Stimulated activated CD8-positive, alpha-beta memory T cell treated with anti-CD3 and anti-CD28 coated beads, Interleukin-4, amount 100 ng/mL, for 1 hour (primary cell): ENCODE measurements at places on chromosomes 2 and 18.

GRCh38 chr2:61343141-61343540 lies 127.7 kb downstream of the USP34 start:
- DNase-seq: no peak

DNA sequence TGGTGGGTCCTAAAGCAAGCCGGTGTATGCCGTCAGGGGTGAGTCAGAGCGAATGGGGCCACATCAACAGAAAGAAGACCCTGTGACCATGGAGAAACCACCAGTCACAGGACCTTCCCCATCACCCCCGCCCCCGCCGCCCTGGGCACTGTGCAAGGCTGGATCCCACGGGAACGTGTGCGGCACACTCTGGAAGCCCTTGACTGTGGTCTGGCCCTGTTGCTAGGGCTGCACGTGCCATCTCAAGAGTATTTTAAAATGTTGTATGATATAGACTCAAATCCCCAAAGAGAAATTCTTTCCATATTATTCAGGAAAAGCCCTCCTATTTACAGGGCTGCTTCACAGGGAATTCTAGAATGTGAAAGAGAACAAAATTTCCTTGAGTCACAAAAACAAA lies 174.8 kb downstream of the BCL2 start:
- DNase-seq: no peak

DNA sequence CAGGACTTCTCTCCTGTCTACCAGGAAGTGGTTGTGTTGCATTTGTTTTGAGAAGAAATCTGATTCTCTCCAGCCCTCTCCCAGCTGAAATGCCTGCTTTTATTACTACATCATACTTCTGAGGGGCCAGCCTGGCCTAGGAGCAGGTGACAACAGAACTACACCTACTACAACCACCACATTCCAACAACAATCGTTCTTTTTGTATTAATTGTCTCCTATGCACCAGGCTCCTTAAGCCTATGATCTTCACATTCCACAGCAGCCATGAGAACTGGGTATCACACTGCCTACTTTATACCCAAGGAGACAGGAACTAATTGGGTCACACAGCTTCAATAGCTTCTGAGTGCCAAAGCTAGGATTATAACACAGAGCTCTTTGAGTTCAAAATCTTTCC lies 167.7 kb downstream of the TDRD15 start:
- DNase-seq: no peak

DNA sequence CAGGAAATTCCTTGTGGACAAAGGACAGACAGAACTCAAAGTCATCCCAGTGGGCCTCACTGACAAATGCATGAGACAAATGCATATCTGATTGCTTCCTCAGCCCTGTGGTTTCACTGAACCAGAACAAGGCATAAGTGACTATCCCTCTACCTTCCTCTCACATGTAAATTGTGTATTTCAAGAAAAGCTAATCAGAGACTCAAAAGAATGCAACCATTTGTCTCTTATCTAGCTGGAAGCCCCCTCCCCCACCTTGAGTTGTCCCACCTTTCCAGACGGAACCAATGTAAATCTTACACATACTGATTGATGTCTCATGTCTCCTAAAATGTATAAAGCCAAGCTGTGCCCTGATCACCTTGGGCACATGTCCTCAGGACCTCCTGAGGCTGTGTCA lies 102.0 kb upstream of the TMEM200C start:
- DNase-seq: no peak

- no peak for DNase-seq
These were observed 41.7 kb upstream of the MALL start for GRCh38 chr2:110157153-110157793.

- DNase-seq: no peak
These were observed 181.6 kb downstream of the SMAD7 start for GRCh38 chr18:48769006-48769636.
